ENCODE measurements at places on chromosomes 5 and 9. TPM values are rescaled to one million over a fixed set of nuclear protein-coding genes. Genes with fewer than 3 reads are reported as not detected.

DNA sequence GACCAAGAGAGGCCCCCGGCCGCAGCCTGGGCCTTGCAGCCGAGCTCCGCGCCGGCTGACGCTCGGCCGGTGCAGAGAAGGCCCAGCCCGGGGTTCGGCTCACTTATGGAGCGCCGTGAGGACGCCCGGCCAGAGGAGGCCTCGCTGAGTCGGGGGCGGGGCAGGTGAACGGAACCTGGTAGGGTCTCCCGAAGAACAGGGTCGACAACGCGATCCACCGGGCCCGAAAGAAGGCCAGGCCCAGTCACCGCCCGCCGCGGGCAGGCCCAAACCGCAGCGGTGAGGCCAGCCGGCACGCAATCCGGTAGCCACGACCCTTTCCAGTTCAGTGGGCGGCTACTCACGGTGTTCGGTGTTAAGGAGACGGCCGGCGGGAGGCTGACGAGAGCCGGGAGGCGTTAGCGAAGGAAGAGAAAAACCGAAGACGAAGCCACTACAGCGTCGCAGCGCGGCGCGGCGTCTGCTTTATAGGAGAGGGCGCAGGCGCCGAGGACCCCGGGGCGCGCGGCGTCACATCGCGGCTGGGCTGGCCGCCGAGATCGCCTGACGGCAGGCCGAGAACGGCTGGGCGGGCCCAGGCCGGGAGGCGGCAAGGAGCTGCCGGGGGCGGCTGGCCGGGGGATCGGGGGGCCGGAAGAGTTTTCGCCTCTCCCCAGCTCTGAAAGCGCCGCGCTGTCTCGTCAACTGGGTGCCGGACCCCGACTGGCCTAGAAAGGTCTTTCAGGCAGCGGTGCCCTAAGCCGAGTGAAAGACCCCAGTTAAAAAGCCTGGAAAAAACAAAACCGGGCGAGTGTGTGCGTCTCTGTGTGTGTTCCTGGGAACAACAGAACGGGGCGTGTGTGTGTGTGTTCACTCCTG, at the start of gene SKP1:
Gene SKP1, minus strand, starts transcription at position 440 of the 858 bp plus-strand sequence. CDS start 2,928 bp downstream, outside the sequence.
- DNase-seq: peak; percentile 85

The PKD2L2 gene
- 0.16 TPM for total RNA-seq

DNA sequence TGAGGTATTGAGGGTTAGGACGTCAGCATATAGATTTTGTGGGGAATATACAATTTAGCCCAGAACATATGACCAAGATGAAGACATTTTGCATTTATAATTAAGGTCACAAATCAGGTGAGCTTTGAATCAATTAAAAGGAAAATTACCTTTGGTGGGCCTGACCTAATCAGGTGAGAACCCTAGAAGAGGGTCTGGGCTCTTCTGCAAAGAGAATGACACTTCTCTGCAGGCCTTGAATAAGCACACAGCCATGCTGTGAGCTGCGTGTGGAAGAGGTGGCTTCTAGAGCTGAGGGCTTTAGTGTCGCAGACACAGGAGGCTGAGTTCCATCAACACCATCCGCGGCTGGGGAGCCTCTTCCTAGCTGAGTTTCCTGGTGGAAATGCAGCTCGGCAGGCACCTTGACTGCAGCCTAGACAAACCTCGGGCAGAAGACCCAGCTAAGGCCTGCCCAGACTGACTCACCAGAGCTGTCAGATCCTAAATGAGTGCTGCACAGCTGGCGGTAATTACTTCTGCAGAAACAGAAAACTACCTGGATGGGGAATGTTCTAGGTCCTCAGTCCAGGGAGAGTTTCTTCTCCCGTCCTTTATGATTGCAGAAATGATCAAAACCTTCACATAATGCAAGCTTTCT, 287.5 kb upstream of the IRX1 start:
- no peak for DNase-seq

DNA sequence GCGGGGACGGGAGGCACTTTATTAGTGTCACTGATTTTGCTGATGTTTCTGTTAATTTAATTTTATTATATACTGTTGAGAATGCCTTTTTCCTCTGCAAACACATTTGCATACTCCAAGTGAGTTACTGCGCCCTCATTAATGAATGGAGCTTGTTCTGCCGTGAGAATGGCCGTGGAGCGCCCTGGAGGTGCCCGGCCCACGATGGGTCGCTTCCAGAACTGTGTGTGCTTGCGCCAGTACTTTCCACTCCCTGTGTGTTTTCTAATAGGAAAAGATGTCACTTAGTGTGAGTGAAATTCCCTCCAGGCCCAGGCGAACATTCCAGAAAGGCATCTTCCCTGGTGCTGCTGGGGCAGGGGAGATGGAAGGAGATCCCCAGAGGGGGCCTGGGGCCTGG, 30.1 kb downstream of the NDUFS6 start:
- no peak for DNase-seq

The PCDHA1 gene
- not detected for total RNA-seq

The CHSY3 gene
- 0.85 TPM for total RNA-seq

- DNase-seq: peak; percentile 13
Measured at GRCh38 chr5:150600616-150601490, 39.6 kb upstream of the SYNPO start.

DNA sequence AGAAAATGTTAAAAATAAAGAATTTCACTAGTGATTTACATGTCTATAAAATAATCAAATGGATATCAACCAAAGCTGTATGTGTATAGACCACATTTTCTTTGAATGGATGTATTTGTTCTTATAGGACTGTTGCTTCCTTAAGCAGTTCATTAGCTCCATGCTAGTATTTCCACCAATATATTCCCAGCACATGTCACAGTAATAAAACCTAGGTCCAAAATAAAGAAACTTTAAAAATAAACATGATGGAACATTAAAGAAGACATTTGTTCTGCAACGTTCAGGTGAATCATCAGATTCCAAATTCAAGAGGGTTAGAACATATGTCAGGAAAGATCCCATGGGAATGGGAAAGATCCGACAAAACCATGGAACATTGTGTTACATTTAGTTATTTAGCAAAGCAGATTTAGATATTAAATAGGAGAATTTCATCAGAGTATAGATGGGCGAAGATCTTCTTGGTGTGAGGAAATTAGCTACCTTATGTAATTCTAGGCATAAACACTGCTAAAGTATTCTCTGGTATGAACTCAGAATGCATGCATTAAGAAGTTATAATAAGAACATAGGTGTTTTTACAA, 490.7 kb downstream of the CDH18 start:
- DNase-seq: no peak

DNA sequence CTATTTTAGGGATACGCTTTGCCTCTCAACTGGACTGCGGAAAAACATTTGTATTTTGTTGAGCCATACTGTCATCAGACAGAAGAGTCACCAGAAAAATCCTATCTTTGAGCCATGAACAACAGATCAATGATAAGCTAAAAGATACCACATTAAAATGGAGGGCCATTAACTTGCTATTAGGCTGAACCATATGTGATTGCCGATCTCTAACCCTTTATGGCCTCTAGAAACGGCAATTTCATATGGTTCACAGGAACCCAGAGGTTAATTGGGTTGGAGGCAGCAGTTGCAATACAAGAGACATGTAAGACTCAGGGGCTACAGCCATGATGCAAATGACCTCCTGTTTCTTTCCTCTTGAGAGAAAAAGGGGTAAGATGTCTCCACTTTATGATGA, 69.8 kb downstream of the MYO10 start:
- DNase-seq: no peak

- DNase-seq: no peak
Measured at GRCh38 chr5:7377761-7378160, 18.2 kb upstream of the ADCY2 start.

DNA sequence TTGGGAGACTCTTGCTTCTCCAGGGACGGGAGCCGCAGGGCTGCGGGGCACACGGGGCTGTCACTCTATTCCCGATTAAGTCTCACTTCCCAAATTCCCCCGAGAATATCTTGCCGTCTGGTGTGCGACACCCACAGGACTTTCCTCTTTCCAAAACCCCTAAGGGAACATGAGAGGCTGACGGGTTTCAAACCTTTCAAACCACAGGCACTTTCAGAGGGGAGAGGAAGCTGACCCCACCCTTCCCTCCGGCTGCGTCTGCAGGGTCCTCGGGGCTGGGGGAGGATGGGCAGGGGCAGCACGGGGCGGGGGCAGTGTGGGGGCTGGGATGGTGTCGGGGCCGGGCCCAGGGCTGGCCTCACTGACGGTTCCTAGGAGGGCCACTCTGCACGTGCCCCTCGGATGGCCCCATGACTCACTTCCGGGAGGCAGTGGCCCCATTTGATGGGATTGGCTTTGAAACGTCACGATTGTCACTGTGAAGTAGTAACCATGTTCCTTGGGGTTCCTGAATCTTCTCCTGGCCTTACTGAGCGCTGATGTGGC, 38.2 kb downstream of the SLC9A3 start:
- no peak for DNase-seq

The TMEM203 gene
- 47.6 TPM for total RNA-seq

DNA sequence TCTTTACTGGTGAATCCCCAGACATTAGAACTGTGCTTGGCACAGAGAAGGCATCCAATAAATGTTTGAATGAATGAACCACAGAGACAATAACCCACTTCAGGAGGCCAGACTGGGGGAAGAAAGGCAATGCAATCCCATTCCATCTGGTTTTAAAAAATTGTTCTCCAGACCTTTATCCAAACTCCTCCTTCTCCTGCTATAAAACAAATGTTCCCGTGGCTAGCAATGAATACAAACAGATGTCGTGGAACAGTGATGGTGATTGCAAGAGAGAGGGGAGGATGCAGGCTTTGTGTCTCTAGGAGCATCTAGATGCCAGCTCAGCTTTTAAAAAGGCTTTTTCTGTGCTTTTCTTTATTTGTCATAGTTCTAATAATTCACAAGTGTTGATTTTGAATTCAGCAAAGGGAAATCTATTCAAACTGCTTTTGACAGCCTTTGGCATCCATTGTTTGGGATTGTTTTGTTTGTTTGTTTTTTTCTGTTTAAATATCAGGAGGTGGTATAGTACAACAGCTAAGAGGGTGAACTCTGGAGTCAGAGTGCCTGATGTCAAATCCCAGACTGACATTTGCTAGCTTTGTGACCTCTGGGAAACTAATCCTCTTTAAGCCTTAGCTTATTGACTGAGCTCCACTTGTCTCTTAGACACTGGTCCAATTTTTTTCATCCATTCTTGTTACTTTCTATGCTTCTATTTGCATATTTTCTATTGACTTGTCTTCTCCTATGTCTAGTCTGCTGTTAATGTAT, 59.1 kb downstream of the TNFSF15 start:
- DNase-seq: no peak

DNA sequence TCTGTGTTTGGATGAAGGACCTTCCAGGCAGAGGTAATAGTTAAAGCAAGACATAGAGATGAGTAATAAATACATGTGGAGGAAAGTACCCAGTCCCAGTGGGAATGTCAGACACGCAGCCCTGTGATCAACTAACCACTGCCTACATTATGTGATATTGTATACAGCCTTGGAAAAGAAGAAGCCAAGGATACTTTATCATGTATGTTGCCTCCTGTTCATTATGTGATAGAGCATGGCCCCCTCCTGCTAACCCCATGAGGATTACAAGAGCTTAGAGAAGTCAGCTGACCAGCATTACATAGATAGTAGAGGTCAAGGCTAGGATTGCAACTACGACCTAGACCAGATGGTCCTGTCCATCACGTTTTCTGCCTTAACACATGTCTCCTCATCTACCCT, 497.0 kb upstream of the TNC start:
- DNase-seq: no peak

DNA sequence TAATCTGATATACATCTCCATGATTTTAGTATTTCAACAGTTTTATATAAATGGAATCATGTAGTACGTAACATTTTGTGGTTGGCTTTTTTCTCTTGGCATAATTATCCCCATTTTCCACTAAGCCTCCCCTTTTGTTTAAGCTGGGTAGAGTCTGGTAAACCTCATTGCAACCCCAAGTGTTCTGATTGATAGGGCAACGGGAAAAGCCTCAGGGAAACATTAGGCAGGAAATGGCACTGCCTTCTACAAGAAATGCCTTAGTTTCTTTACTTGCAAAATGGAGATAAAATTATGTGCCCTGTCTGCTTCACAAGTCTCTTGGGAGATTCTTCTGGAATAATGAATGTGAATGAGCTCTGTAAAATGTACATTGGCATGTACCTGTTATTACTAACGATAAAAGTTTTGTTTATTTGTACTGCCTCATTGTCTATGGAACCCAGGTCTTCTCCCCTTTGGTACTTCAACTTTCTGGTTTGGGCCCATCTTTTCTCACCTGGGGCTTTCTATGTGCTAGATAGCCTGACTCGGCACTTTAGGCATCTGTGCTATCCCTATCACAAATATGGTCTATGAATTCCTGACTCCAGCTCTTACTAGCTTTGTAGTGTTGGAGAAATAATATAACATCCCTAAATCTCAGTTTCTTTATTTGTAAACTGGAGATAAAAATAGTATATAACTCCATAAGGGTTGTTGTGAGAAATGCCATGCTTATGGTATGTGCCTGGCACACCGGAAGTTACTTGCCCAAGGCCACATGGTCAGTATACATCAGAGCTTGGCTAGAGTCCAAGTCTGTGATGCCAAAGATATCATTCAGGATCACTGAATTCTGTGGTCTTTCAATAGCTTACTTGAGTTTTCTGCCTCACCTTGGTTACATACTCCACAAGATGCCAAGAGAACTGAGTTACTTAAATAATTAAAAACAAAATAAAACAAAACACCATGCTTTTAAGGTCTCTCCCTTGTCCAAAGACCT, 48.2 kb upstream of the ZNF169 start:
- DNase-seq: no peak

The DMGDH gene
- 2.4 TPM for total RNA-seq

The EXOSC3 gene
- 15.9 TPM for total RNA-seq
